ENCODE measurements at places on chromosomes 7 and 10.
A peak's percentile ranks its signal among the peaks of the same experiment; 100 is the strongest.

DNA sequence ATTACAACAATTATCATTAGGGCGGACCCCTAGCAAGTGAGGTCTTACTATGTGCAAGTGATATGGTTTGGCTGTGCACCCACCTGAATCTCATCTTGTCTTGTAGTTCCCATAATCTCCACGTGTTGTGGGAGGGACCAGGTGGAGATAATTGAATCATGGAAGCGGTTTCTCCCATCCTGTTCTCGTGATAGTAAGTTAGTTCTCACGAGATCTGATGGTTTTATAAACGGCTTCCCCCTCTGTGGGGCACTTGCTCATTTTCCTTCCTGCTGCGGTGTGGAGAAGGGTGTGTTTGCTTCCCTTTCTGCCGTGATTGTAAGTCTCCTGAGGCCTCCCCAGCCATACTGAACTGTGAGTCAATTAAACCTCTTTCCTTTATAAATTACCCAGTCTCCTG, 96.1 kb upstream of the CDK6 start:
- no peak overlapping the region for H3K27ac ChIP-seq
- ATAC-seq: no peak
- H3K4me3 ChIP-seq: no peak overlapping the region
- H3K36me3 ChIP-seq: no peaks in the 10 kb centered on the region
- no peaks in the 10 kb centered on the region for H3K4me1 ChIP-seq
- H3K27me3 ChIP-seq: peaks cover 4% of the 10 kb centered on the region

- H3K4me1 ChIP-seq: no peaks in the 10 kb centered on the region
- ATAC-seq: no peak
- H3K36me3 ChIP-seq: no peaks in the 10 kb centered on the region
These were observed 233.6 kb downstream of the SEMA3D start for GRCh38 chr7:84953234-84953633.

GRCh38 chr10:84184517-84184916, 9.8 kb upstream of the CDHR1 start:
- no peak overlapping the region for H3K4me3 ChIP-seq
- no peaks in the 10 kb centered on the region for H3K36me3 ChIP-seq
- H3K27me3 ChIP-seq: no peaks in the 10 kb centered on the region
- H3K27ac ChIP-seq: peak overlapping the region; percentile 19
- ATAC-seq: no peak

- ATAC-seq: peak; percentile 7
- H3K36me3 ChIP-seq: no peaks in the 10 kb centered on the region
- no peak overlapping the region for H3K27ac ChIP-seq
- H3K4me1 ChIP-seq: no peaks in the 10 kb centered on the region
- peaks cover 18% of the 10 kb centered on the region for H3K27me3 ChIP-seq
- no peak overlapping the region for H3K4me3 ChIP-seq
These were observed 349.7 kb downstream of the KIF20B start for GRCh38 chr10:90051053-90051452.

GRCh38 chr7:71740174-71740560, 608.2 kb downstream of the GALNT17 start:
- no peak overlapping the region for H3K4me3 ChIP-seq
- no peaks in the 10 kb centered on the region for H3K4me1 ChIP-seq
- H3K36me3 ChIP-seq: no peaks in the 10 kb centered on the region
- no peak for ATAC-seq
- H3K27me3 ChIP-seq: no peaks in the 10 kb centered on the region

DNA sequence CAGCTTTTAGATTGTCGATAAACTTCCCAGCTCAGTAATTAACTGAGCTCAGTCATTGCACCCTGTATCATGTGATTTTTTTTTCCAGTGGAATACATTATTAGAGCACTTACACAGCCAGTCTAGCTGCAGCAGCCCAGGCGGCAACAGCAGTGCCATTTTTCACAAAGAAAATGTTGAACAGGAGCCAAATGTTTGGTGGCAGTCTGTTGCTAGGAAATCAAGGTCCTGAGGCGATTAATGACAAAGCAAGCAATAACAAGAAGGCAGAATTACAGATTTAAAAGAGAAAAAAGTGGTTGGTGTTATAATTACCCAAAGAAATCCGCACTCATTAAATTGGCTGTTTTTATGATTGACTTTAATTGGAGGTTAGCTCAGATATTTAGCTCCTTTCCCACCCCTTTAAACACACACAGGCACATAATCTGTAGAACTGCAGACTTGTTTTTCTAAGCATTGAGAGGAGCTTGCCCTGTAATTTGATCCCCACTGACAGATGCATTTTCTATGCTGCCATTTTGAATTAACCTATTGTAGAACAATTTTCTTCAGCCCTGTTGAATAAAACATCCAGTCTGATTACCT, 267.4 kb downstream of the ADK start:
- no peaks in the 10 kb centered on the region for H3K36me3 ChIP-seq
- H3K4me3 ChIP-seq: no peak overlapping the region
- no peaks in the 10 kb centered on the region for H3K4me1 ChIP-seq
- ATAC-seq: no peak
- no peak overlapping the region for H3K27ac ChIP-seq

DNA sequence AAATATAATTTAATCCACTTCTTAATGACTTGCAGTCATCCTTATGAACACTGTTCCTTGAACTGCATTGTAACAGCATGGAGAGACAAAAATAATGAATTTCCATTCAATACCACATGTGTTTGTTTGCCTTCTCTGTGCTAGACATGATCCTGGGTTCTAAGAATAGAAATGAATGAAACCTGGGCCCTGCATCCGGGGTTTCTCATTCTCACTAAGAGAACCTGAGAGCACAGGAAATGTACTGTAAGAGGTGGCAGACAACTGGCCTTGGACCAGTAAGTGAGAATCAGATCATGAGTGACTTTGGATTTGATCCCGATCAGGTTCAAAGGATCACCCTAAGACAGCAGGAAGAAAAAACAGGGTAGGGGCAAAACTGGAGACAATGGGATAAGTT, 37.2 kb upstream of the CUL1 start:
- ATAC-seq: no peak
- no peak overlapping the region for H3K4me3 ChIP-seq
- H3K27me3 ChIP-seq: peaks cover 4% of the 10 kb centered on the region
- no peak overlapping the region for H3K27ac ChIP-seq
- H3K36me3 ChIP-seq: no peaks in the 10 kb centered on the region

GRCh38 chr10:65952086-65952485, 973.8 kb upstream of the LRRTM3 start:
- H3K27me3 ChIP-seq: no peaks in the 10 kb centered on the region
- no peak for ATAC-seq
- no peaks in the 10 kb centered on the region for H3K36me3 ChIP-seq
- no peak overlapping the region for H3K4me3 ChIP-seq
- H3K27ac ChIP-seq: no peak overlapping the region

DNA sequence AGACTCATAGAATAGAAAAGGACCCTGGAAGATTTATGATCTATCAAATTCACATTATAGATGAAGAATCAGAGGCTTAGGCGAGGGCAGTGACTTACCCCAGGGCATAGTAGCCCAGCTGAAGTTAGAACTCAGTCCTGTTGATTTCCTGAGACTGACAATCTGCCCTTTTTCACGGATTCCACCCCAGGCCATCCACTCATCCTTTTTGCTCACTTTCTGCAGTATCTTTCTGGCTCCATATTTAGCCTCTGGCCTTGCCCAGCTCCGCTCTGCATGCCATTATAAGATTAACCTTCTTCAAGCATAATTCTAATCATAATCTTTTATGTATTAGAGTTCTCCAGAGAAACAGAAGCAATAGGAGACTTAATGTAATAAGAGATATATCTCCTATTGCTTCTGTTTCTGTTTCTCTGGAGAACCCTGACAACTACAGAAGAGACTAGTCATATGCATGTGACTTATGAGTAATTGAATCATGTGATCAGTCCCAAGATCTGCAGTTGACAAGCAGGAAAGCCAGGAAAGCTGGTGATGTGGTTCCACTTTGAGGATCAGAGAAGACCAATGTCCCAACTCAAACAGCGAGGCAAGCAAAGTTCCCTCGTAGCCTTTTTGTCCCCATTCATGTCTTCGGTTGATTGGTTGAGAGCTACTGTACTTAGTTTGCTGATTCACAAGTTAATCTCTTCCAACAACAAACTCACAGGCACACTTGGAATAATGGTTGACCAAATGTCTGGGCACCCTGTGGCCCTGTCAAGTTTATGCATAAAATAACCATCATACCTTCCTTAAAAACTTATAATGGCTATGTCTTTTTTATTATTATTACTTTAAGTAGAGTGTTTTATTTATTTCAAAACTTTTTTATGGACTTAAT, 412.1 kb downstream of the SUGCT start:
- no peaks in the 10 kb centered on the region for H3K36me3 ChIP-seq
- no peak for ATAC-seq
- H3K4me1 ChIP-seq: no peaks in the 10 kb centered on the region
- H3K4me3 ChIP-seq: no peak overlapping the region
- no peaks in the 10 kb centered on the region for H3K27me3 ChIP-seq

DNA sequence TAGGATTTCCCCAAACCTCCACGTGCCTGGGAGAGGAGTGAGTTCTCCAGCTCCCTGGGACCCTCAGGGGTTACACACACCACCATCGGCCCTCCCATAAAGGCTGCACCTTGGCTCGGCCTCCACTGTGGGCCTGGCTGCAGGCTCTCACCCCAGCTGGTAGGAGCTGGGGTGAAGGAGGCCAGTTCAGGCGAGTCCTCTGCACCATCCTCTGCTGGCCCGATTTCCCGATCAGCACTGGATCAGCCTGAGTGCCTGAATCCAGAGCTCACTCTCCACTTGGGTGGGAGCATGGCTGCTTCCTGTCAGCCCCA, 115.1 kb upstream of the RET start:
- no peak overlapping the region for H3K4me3 ChIP-seq
- H3K36me3 ChIP-seq: no peaks in the 10 kb centered on the region
- no peaks in the 10 kb centered on the region for H3K27me3 ChIP-seq
- no peak for ATAC-seq
- no peaks in the 10 kb centered on the region for H3K4me1 ChIP-seq

DNA sequence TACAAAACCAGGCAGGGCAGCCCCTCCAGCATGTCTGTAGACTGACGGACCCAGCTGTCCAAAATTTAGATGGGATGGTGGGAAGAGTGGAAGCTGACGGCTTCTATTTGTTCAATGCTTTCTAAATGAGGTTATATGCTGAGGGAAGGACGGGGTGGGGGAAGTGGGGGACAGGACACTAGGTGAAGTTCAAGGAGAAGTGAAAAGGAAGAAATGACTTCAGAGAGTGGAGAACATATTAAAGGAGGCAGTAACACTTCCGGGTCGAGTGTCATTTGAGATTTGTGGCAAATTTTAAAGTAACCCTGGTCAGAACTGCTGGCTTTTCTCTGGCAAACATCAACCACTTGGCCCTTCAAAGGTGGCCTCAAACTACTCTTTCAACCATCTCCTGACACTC, 9.4 kb downstream of the PIP4K2A start:
- peaks cover 79% of the 10 kb centered on the region for H3K4me1 ChIP-seq
- H3K4me3 ChIP-seq: peak overlapping the region; percentile 38
- peak overlapping the region; percentile 67 for H3K27ac ChIP-seq
- peaks cover 31% of the 10 kb centered on the region for H3K36me3 ChIP-seq
- no peak for ATAC-seq

DNA sequence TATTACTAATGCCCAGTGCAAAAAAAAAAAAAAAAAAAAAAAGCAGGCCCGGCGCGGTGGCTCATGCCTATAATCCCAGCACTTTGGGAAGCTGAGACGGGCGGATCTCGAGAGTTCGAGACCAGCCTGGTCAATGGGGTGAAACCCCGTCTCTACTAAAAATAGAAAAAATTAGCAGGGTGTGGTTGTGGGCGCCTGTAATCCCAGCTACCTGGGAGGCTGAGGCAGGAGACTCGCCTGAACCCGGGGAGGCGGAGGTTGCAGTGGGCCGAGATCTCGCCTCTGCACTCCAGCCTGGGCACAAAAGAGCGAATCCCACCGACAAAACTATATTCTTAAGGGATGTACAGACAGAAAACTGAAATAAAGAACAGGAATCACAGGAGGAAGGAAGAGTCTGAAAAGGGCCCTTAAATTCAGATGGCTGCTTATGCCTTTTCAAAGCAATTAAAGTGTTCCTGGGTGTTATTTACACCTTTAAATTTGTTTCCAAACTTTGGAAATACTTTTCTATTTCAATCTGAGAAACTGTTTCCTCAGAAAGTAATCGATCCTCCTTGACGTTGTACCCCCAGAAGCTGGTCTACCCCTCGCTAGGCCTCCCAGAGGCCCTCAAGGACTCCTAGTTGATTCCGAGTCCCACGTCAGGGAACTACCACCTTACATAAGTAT, 2.0 kb upstream of the KMT2E start:
- peak overlapping the region; percentile 100 for H3K27ac ChIP-seq
- no peaks in the 10 kb centered on the region for H3K27me3 ChIP-seq
- no peak for ATAC-seq

- peaks cover 3% of the 10 kb centered on the region for H3K27me3 ChIP-seq
- no peak overlapping the region for H3K27ac ChIP-seq
- ATAC-seq: no peak
- H3K4me1 ChIP-seq: no peaks in the 10 kb centered on the region
- no peak overlapping the region for H3K4me3 ChIP-seq
These were observed 140.7 kb upstream of the ANKRD1 start for GRCh38 chr10:91061608-91062007.

GRCh38 chr10:112949875-112950507, at the start of gene TCF7L2:
TCF7L2 (plus strand) TSS chr10:112950247; CDS start chr10:112950757, 510 bp downstream.
- H3K27me3 ChIP-seq: peaks cover 43% of the 10 kb centered on the region
- H3K27ac ChIP-seq: peak within 1 kb of the TSS; percentile 64
- H3K4me1 ChIP-seq: peaks cover 15% of the 10 kb centered on the region
- peak; percentile 46 for ATAC-seq

DNA sequence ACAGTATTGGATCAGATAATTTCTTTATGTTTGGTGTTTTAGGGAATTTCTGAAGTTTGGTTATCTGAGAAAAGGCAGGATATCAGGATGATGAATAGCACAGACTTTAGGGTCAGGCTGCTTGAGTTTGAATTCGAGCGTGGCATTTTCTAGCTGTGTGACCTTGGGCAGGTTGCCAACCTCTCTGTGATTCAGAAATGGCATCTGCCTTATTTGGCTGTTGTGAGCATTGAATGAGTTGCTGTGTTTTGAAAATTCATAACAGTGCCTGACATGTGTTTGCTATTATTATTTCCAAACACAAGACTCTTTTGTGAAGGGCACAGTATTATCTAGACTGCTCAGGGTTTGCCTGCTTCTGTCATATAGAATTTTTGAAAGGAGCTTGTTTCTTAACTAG, 66.9 kb downstream of the NXPH1 start:
- H3K4me3 ChIP-seq: no peak overlapping the region
- H3K4me1 ChIP-seq: no peaks in the 10 kb centered on the region
- no peaks in the 10 kb centered on the region for H3K27me3 ChIP-seq
- H3K27ac ChIP-seq: no peak overlapping the region

DNA sequence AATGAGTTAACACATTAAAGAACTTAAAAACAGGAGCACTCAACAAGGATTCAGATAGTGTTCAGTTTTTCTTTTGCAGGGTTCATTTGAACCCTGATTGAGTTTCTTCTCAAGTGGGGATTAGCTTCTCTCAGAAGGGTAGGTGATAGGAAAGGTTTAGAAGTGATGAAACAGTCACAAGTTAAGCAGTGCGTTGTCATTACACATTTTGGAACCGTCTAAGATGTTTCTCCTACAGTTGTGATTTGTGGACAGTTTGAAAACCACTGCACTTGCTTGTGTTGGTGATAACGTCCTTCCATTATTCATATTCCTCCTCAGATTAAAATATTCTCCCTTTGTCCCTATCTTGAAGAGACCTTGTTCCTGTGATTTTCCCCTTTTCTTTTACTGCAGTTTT, 2.7 kb downstream of the STMP1 start:
- peak overlapping the region; percentile 100 for H3K4me3 ChIP-seq
- H3K27ac ChIP-seq: peak overlapping the region; percentile 83
- peaks cover 40% of the 10 kb centered on the region for H3K4me1 ChIP-seq
- no peak for ATAC-seq
- H3K36me3 ChIP-seq: peaks cover 18% of the 10 kb centered on the region
- H3K27me3 ChIP-seq: no peaks in the 10 kb centered on the region

- H3K27me3 ChIP-seq: no peaks in the 10 kb centered on the region
- H3K4me3 ChIP-seq: no peak overlapping the region
- H3K27ac ChIP-seq: no peak overlapping the region
- ATAC-seq: no peak
- no peaks in the 10 kb centered on the region for H3K36me3 ChIP-seq
- H3K4me1 ChIP-seq: no peaks in the 10 kb centered on the region
These were observed 162.0 kb downstream of the SEMA3E start for GRCh38 chr7:83486957-83487356.
